GM03348 (cell line): ENCODE measurements at places on chromosomes 4 and X.

DNA sequence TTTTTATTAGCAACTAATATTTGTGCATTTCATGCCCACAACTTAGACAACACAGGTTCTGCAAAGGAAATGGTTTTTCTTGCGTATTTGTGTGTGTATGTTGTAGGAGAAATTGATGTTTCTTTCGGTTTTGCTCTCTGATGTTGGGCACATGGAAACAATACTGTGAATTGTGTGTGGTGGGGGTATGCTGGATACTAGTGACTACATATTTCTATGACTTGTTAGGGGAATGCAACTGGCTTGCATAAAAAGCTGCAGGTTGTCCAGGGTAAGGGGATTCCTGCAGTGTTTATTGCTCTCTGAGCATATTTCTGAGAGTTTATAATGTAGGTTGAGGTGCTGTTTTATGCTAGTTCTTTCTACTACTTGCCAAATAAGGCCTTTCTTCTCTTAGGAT lies 11.6 kb downstream of the DLG3 start:
- DNase-seq: no peak

GRCh38 chr4:67762086-67762485 lies 7.9 kb upstream of the GNRHR start:
- peak; percentile 11 for DNase-seq

- DNase-seq: no peak
These were observed 148.0 kb upstream of the SLC7A11 start for GRCh38 chr4:138389976-138390685.

- DNase-seq: no peak
These were observed 34.8 kb downstream of the PLAC1 start for GRCh38 chrX:134623293-134624045.

DNA sequence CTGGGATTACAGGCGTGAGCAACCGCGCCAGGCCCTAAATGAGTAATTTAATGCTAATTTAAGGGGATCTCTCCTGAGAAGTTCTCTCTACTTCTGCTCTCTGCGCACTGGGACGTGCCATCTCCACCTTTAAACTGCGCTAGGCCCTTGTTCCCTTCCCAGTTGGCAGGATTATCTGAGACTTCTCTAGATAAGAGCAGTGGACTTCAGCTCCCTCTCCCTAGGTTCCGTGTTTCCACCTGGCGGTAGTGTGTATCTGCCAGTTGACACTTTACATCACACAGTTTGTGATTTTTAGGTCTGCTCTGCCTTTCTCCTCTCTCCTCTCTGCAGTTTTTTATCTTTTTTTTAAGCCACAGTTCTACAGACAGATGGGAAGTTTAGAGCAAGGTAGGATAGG lies 40.2 kb downstream of the ARHGAP10 start:
- DNase-seq: no peak

DNA sequence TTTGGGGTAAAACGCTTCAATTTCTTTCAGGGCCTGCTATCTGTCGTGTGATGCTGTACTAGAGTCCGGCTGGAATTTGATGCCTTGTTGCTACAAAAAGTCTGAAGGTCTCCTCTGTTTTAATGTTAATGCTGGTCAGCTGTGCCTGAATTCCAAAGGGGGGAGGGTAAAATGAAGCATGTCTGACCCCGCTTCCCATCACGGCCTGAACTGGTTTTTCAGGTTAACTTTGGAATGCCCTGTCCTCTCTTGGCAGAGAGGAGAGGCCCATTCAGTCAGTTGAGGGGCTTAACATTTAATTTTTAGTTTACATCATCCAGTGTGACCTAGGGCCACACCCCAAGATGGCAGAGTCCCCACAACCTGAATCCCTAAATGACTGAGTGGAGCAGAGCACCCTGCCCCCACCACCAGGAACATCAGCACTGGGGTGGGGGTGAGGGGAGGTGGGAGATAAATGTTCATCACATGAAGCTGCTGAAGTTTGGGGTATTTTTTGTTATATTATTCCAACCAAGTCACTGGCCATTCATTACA lies 47.9 kb upstream of the GPR78 start:
- no peak for DNase-seq

DNA sequence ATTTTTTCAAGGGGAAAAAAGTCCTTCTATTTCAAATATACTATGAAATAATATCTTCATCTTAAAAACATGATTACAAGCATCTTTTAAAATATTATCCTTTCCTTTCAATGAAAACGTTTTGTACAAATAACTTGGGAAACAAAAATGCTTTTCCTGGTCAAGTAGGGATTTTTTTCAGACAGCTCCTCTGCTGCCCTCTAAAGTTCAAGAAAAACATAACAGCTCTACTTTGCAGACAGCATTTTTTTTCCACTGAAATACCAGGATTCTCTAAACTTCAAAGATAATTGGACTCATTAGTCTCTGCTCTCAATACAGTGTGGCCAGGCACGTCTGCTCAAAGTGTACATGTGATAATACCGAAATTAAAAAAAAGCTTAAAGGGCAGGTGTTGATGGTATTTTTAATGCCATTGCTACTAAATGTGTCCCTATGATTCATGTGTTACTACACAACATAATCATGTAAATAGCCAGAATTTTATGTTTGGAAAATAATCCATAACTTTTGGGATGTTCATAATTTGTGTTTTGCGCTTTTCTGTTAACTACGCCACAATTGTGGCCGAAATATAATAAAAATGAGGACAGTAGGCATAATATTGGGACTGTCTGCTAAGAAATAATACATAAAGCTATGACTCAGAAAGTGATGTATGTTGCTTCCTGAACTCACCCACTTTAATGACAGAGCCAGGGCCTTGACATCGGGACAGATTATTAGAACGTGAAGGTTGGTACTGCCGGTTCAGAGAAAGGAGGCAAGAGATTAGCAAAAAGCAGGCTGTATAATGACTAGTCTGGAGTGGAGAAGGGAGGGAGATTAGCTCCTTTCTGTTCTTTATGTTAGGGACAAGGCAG lies 478.9 kb downstream of the KCNIP4 start:
- DNase-seq: peak; percentile 45

GRCh38 chr4:8401665-8402064 lies 38.9 kb downstream of the ACOX3 start:
- no peak for DNase-seq

DNA sequence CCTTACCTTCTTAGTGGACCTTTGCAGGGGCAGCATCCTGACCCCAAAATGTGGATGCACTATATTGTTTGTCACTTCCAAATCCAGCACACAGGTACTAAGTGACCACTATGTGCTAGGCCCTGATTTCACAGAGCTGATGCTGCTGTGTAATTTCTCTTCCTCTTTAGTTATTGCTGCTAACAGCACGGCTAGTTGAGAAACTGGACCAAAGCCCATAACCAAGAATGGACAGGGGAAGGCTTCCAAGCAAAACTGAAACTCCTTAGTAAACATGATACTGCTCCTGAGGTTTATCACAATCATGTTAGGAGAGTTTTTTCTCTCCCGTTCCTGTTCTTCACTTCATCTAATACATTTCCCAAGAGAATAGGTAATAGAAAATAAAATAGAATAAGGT lies 172.9 kb upstream of the TTC29 start:
- peak; percentile 51 for DNase-seq

DNA sequence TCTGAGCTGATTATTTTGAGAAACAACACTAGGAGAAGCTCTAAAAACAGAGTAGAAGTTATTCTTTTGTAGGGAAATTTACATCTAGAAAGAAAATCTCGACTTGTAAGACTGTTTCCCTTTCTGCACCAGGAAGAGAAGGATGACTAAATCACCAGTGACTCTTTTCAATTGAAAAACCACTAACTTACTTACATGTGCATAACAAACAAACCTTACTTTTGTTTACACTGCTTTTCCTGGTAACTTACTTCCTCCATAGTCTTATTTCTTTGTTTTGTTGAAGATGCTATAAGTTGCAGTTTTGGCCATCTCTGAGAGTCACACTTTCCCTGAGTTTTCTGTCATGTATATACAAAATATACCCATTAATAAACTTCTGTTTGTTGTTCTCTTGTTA lies 293.6 kb upstream of the FAT4 start:
- no peak for DNase-seq

- DNase-seq: no peak
These were observed 1.8 kb downstream of the RNF128 start for GRCh38 chrX:106728337-106728736.
